ENCODE measurements at places on chromosomes 16 and 17.

GRCh38 chr16:69338557-69339288, 641 bp downstream of the COG8 start:
- DNase-seq = no peak

- no peak for DNase-seq
Observed at GRCh38 chr16:31861455-31861854, 12.2 kb upstream of the ZNF267 start.

DNA sequence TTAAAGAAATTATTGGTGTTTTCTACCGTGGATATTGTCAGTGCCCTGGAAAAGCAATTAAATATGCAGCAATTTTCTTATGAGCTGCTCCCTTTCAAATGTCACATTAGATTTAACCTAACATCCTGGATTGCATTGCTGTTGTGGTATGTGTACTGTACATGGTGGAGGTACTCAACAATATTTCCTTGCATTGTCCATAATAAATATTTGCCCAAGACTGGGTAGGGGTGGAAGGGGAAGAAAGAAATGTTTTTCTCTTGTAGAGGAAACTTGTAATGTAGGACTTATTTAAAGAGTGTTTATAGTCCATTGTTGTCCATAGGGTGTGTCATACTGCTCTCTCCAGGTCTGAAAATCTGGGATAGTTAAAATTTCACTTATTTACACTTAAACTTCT, 346.2 kb upstream of the TBX2 start:
- DNase-seq = no peak

DNA sequence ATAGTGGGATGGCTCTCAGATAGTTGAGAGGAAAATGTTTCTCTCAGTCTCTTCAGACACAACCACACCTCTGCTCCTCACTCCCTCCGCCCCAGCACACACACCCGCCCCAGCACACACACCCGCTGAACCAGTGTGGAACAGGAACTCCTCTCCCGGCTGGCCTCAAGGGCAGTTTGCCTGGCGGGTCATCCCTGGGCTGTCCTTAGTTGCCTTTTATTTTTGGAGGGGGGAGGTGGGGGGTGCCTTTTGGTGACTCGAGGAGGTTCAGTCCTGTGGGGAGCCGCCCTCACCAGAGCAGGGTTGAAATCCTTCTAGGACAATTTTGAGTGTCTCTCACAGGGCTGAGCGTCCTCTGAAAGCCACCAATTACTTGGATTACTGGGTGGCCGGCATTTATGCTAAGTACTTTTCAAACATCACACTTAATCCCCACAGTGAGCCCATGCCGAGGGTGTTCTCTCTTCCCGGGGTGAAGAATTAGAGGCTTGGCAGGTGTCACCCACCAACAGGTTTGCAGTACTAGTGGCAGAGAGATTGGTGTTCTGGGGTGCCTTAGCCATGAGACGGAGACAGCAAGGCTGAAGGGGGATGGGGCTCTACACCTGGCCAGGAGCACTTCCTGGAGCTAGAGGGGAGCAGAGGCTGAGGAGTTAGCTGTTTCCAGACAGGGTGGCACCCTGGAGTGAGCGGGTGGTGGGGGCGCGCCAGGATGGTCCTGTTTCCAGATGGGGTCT, 2.8 kb downstream of the RASD1 start:
- no peak for DNase-seq

DNA sequence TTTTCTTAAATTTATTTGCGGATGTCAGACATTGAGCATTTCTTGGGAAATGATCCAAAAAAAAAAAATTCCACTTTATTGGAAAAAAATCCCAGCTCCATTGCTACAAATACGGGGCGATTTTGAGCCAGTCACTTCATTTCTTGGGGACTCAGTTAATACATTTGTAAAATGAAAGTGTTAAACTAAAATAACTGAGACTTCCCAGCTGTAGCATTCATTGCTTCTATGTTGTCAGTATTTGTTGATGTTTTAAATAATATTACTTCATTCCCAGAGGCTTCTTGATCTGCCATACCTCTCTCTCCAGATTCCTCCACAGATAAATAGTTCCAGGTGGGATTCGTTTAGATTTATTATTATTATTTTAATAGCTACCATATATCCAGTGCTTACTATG, 77.1 kb upstream of the HS3ST3A1 start:
- no peak for DNase-seq

GRCh38 chr16:89759746-89760340, 38.5 kb downstream of the ZNF276 start:
- no peak for DNase-seq

DNA sequence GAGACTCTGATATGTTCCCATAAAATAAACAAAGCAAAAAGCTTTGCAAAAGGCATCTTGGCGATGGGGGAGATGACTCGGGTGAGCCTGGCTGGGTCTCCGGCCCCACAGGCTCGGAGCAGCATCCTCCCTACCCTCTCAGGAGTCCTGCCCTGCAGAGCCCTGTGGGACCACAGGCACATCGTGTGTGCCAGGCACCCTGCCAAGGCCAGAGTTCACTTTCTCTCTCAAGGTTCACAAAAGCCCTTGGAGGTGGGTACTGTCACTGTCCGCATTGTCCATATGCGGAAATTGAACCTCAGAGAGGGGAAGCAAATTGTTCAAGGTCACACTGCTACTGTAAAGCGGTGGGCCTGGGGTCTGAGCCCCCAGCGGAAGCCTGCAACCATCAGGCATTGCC, 48.5 kb downstream of the CRISPLD2 start:
- no peak for DNase-seq

DNA sequence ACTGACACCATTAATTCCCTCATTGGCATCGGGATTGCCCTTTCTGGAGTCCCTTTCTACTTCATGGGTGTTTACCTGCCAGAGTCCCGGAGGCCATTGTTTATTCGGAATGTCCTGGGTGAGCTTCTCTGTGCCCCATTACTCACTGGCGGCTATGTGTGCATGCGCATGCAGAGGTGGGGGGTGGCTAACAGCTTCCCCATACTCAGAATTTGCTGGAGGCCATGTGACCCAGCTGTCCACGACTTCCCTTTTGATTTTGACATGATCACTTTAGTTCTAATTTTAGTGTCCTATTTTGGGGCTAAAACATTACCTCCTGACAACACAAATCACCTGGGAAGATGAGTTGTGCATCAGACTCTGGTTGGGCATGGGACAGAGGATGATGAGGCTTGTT, 14.1 kb downstream of the SLC7A6OS start:
- DNase-seq = no peak

- no peak for DNase-seq
Observed at GRCh38 chr17:58734040-58734439, 21.6 kb upstream of the PPM1E start.

- DNase-seq = no peak
Observed at GRCh38 chr16:85291302-85292148, 179.3 kb upstream of the CIBAR2 start.

GRCh38 chr16:54568906-54569807, 282.6 kb upstream of the IRX3 start:
- no peak for DNase-seq

GRCh38 chr17:5921512-5922282, 148.5 kb upstream of the WSCD1 start:
- DNase-seq = peak; percentile 47

DNA sequence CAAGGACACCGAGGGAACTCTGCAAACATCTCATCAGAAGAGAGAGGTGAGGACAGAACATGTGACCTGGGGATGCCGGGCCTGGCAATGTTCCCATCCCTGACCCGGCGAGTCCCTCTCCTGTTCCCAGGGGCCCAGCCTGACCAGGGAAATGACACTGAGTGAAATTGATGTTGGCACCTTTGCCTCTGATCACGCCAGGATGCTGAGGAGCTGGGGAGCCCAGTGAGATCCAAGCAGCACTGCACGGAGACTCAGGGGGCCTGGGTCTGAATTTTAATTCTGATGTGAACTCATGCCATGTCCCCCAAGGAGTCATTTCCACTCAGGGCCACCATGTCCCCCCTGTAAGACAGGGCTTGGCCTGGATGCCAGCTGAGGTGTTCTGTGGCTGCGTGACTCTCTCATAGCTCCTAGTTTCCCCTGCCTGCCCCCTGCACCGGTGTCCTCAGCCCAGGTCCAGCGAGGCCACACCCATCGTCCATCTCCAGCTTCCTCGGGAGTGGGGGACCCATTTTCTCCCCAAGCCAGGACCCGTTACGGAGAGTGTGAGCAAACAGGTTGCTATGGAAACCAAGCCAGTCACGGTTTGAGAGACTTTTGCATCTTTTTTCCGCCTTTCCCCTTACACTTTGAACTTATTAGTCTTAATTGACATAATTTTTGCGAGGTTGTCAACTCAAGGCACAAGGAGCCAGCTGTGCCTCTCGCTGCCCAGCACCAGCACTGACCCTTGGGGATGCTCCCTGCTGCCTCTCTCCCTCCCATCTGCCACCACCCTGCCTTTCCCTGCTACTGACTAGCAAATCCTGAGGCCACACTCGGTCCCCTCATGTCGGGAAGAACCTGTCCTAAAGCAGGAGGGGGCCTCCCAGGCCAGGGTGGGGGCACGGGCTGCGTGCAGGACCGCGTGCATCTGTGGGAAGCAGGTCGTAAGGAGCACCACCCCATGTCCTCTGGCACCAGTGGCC, 150.0 kb downstream of the SDK2 start:
- no peak for DNase-seq

GRCh38 chr17:74280093-74280513, 6.1 kb downstream of the DNAI2 start:
- no peak for DNase-seq

- DNase-seq = peak; percentile 30
Observed at GRCh38 chr16:56789360-56789759, 59.4 kb downstream of the NUP93 start.

GRCh38 chr16:86042996-86043725, 144.2 kb downstream of the IRF8 start:
- DNase-seq = no peak

DNA sequence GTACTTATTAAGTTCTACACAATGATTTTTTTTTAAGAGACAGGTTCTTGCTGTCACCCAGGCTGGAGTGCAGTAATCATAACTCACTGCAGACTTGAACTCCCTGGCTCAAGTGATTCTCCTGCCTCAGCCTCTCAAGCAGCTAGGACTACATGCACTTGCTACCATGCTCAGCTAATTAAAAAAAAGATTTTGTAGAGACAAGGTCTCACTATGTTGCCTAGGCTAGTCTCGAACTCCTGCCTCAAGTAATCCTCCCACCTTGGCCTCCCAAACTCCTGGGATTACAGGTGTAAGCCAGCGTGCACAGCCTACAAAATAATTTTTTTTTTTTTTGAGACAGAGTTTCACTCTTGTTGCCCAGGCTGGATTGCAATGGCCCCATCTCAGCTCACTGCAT, 22.2 kb downstream of the USP32 start:
- no peak for DNase-seq

DNA sequence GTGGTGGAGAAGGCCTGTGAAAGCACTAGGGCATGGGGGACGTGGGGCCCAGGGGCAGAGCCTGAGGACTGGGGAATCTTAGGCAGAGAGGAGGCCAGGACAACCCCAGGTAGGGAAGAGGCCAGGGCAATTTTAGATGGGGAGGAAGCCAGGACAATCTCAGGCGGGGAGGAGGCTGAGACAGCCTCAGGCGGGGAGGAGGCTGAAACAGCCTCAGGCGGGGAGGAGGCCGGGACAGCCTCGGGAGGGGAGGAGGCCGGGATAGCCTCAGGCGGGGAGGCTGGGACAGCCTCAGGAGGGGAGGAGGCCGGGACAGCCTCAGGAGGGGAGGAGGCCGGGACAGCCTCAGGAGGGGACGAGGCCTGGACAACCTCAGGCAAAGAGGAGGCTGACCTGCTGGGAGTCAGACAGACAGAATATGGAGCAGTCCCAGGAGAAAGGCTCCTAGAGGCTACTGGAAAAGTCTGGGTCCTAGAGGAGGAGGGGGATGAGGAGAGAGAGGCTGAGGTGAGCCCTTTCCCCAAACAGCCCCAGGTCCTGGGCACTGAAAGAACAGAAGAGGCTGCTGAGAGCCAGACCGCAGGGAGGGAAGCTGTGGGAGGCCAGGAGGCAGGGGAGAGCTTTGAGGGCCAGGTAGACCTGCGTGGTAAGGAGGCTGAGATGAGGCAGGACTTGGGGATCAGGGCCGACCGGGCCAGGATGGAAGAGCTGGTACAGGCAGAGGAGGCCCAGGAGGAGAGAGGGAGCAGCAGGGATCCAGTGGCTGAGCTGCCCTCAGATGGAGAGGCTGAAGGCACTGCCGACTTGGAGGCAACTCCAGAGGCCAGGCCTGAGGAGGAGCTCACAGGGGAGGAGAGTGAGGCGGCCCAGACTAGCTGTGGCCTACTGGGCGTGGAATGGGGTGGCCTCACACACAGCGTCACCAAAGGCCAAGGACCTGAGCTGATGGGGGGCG, 1.6 kb downstream of the APOBR start:
- no peak for DNase-seq

DNA sequence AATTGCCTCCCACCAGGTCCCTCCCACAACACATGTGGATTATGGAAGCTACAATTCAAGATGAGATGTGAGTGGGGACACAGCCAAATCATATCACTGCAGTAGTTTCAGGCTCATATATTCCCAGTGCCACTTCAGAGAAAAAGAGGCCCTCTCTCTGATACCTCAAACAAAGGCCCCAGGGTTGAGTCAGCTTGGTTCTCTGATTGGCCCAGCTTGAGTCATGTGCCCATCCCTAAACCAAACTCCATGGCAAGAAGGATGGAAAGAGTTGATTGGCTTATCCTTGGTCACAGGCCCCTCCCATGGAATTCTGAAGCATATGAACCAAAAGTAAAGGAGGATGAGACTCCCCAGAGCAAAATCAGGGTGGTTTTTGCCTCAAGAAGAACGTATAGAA, 75.9 kb upstream of the IRX6 start:
- no peak for DNase-seq

DNA sequence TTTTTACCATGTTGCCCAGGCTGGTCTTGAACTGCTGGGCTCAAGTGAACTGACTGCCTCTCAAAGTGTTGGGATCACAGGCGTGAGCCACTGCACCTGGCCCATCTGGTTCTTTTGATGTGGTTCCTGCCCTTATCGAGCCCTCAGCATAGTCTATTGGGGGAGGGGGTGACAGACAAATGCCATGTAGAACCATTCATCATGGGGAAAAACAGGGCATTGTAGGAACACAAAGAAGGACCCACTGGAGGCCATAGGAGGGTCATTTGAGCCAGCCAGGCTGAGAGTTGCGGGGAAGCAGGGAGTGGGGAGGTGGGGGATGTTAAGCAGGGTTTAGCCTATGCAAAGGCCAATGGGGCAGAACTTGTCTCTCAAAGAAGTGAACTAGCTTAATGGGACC, 11.9 kb downstream of the SEC14L5 start:
- no peak for DNase-seq

DNA sequence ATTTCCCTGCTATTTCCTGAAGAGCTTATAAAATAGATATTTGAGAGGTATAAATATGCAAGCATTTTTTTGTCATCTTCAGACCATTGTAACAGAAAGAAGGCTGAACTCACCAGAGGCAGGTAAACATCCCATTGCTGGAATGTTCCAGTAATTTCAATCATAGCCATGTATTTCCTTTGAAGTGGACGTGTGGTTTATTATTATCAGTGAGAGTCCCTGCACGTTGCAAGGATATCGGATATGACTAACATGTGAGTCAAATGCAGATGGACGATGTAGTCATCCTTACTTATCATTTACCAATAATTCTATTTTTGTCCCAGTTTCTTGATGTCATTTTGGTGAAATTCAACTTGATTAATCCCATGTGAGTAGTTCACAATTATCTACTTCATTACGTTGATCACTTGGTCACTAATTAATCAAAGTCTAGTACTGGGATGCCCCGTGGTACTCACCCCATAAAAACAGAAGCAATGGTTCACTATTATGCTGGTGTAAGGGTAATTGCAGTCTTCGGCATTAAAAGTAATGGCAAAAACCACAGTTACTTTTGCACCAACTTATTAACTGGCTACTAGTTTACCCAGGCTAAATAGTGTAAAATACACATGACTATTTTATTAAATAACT, 89.5 kb downstream of the VAT1L start:
- peak; percentile 66 for DNase-seq

- DNase-seq = peak; percentile 75
Observed at GRCh38 chr17:56173958-56174835, 20.9 kb downstream of the ANKFN1 start.

- no peak for DNase-seq
Observed at GRCh38 chr16:11630046-11630767, 38.0 kb upstream of the SNN start.
